Muscle of back (tissue), 13 donors: ENCODE measurements at places on chromosomes 12 and 14.

DNA sequence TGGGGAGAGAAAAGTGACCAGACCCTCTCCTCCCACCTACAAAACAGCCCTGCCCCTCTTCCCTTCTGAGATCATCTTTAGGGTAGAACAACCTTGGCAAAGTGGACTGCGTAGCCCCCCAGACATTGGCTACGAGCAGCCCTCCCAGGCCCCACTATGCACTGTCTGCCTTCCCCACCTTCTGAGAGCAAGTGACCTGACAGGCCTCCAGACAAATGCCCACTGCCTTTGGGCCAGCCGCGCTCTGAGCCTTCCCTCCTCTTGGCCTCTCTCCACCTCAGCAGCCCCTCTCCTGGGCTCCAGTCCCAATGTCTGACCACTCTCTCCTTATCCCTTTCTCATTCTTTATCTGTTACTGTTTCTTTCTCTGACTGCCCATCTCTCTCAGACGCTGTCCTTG lies 46.5 kb upstream of the CCND2 start:
- no peak for DNase-seq

DNA sequence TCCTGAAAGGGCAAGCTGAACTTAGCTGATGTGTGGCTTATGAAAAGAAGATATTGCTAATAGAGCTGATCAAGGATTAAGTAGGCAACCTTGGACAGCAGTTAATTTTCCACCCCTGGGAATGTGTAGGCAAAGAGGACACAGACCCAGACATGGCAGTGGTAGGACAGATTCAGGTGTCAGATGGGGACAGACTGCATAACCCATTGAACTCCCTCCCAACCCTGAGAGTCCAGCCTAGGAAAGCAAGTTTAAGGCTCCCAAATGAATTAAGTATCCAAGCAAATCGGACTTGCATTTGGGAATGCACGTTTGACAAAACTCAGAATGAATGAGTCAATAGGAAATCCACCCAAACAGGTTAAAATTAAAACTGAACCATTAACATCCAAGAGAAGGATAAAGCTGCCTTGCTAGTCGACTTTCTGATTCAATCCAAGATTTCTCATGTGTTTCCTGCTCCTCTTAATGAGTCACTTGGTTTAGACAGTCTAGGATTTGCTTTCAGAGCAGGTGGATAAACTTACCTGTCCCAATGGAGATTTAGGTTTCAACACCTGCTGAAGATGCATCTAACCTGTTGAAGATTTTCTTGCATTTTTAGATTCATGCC lies 385.4 kb downstream of the CCDC91 start:
- DNase-seq, result no peak

DNA sequence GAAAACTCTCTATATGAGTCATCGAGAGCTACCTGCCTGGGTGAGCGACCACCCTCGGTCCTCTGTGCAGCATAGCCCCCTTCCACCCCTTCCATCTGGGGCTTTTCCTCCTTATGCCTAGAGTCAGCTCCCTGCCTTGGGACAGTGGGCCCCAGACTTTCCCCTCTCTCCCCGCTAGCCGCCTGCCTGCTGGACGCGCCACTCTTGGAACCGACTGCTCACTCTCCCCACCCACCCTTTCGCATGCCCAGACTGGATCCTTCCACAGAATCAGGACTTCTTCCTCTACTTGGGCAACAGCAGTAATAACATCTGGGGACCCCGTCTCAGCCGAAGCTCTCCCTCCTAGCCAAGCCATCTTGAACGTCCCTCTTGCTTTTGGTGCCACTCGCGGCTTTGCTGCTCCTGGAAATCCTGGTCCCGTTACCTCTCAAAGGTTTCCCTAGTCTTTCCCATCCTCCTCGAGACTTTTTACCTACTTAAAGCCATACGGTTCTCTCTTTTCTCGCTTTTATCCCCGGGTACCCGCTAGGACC lies 671 bp downstream of the ESYT1 start:
- no peak for DNase-seq

DNA sequence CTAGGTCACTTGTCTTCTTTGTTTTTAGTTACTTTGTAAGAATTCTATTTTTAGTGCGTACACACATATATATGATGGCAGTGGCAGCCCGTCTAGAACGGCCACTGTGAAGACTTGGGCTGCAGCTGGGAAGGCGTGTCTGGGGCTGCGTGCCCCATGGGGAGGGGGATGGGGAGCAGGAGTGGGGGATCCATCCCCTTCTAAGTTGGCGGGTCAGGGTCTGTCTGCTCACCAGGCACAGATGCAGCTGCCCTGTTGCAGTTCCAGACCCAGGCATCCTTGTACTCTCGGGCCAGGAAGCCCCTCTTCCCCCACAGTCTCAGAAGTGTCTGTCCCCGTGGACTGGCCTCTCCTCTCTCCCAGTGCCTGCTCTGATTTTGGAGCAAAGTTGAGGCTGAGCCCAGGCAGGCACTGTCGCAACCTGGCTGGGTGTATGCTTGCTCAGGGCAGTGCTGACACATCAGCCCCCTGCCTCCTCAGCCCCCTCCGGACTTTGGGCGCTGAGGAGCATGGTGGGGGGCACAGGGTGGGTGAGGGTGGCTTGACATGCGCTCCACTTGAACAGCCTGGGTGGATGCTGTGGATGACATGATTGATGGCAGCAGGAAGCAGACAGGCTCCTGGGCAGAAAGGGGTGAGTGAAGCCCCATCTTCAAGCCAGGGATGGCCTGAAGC lies 271.2 kb upstream of the NAV3 start:
- DNase-seq, result no peak

DNA sequence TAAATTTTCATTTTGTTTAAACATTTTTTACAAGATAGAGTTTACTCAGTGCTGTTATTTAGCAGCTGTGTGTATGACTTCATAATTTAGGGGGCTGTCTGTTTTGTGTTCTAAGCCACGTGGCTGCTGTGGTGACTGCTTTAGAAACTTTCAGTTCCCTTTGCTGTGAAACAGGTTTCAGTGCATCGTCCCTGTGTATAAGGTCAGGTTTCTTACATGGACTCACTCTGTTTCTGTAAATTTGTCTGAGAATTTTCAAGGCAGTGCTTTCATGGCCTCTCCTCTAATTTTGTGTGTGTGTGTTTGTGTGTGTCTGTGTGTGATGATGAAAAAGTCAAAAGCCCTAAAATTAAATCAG lies 32.4 kb downstream of the BICD1 start:
- no peak for DNase-seq

DNA sequence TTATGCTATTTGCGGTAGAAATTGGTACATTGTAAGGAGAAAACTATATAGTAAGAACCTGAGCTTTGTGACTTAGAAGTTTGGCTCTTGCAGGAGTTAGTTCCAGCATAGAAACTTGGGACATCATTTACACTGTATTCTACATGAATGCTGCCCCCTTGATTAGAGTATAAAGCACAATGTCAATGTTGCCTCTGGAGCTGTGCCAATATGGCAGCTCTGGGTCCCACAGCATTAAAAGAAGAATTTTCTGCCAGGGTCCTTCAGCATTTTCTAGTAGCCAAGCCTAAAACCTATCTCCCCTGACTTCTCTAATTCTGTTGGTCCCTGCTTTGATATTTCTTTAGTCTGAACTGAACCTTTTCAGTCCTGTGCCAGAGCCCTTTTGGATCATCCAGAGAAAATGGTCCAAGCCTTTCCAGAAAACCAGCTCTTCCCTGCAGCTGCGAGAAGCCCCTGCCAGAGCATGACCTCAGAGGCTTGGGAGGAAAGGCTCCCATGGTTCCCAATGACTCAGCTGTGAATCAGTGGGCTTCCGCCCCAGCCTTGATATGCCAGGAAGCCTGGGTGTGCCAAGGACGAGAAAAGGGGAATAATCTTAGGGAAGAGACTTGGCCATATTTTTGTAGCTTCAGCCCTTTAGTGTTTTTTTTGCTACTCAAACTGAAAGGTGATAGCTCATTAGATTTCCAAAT lies 43.2 kb downstream of the PLEKHG7 start:
- DNase-seq, result peak; percentile 89
